HTR-8/SVneo (cell line): ENCODE measurements at places on chromosomes 12 and 14.

DNA sequence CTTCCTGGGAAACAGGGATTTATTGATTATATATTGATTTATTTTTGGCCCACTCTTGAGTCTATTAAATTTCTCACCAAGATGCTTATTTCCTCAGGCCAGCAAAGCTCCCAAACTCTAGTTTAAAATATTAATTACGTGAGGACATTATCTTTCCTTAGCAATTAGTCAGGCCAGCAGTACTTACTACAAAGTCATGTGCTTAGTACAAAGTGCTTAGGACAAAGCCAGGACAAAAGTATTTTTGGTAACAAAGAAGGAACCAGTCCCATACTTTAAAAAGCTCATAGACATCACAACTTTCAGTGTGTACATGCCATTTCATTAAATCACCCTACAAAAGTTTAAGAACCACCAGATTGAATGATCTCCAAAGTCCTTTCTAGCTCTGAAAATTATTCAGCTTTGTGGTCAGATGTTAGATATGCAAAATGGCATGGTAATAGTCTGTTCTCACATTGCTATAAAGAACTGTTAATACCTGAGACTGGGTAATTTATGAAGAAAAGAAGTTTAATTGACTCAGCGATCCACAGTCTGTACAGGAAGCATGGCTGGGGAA lies 94.7 kb upstream of the PWP1 start:
- DNase-seq = no peak

DNA sequence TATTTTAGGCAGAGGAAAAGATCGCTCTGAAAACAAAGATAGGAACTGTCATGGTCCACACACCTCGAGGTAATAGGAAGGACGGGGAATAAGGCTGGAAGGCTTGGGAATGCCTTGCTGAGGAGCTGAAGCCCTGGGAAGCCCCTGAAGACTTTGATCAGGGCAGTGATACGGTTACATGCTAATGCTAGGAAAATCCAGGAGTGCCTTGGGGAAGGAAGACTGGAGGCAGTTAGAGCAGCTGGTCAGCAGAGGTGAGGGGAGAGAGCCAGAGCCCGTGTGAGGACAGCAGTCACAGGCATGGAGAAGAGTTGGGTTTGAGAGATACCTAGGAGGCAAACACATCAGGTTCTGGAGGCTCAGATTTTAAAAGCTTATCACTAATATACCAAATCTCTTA lies 8.6 kb upstream of the YY1 start:
- no peak for DNase-seq

DNA sequence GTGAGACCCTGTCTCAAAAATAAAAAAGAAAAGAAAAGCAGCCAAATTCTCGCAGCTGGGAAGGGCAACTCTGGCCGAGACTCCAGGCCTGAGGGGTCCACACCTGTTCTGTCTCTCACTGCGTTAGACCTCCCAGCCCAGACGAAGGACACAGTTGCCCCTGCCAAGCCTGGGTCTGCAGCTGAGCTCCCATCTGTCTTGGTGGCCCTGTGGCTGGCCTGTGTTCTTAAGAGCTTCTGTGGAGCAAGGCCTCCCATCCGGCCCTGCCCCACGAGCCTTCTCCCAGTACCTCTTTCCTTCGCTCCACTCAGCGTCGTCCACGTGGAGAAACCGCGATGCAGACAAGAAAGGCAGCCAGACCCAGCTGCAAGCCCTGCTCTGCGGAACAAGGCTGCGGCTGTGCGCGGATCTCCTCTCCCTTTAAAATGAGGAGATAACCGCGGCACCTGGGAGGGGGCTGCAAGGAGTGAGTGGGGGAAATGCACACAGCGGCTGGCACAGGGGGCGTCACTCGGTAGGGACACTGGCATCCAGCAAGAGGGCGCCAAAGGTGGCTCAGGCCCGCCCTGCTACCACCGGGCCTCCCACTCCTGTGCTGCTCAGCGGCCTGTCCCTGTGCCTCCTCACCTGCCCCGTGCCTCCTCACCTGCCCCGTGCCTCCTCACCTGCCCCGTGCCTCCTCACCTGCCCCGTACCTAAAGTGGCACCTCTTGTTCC lies 42.4 kb downstream of the LRRC74A start:
- DNase-seq = no peak

DNA sequence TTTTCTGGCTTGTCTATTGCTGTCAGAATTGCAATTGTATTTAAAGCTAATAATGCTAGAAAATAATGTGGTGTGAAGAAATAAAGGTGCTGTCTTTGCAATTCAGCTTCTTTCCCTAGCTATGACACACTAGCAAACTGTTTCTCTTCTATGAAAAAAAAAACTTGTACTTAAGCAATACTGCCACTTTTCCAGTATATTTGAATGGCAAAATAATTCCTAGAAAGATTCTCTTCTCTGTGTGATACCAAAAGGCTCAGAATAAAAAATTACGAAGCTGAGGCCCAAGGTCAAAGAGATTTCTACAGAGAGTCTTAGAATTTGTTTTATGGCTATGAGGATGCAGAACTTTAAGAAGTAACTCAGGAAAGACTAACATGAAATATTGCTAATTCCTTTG lies 235.5 kb downstream of the ADAMTS20 start:
- DNase-seq = no peak

- DNase-seq = no peak
Measured at GRCh38 chr12:79252358-79253075, 387.9 kb downstream of the SYT1 start.

DNA sequence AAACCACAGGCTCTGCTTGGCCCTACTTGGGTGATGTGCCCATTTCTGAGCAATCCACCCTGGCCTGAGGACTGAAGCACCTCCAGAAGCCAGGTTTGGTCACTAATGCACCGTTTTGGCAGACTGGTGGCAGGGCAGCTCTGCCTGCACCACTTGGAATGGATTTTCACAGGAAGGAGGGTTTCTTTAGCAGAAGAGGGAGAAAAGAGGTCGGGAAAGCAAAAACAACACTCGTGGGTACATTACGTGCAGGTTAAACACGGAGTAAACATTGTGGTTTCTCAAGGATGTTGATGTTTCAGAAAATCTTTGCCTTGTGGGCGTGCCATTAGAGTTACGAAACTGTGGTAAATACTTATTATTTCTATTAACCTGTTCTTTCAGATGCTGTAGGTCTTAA lies 70.8 kb downstream of the KCNA5 start:
- no peak for DNase-seq

DNA sequence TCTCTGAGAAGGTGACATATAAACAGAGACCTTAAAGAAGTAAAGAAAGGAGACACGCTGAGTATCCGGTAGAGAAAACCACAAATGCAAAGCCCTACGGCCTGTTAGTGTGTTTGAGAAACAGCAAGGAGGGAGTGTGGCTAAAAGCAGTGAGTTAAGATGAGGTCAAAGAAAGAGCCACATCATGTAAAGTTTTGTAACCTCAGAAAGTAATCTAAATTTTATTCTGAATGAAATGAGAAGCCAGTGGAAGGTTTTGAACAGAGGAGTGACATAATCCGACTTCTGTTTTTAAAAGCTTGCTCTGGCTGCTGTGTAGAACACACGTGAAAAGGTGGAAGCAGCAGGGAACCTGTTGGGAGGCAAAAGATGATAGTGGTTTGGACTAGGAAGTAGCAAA lies 32.6 kb downstream of the PPP2R5E start:
- DNase-seq = no peak

DNA sequence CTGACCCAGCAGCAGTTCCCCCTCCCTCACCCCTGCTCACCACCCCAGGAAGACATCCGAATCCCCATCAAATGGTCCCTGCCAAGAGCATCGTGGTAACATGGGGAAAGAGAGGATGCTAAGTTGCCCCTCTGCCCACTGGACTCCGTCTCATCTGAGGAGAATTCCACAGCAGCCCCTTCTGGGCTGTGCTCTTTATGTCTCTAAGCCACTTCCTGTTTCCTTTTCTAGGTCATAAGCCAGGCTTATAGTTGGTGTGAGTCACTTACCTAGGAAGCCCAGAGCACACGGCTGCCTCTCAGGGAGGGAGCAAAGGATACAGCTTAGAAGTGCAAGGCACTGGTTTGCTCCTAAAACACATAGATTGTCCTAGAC lies 76.0 kb downstream of the VCPKMT start:
- DNase-seq = peak; percentile 72

- no peak for DNase-seq
Measured at GRCh38 chr14:103301512-103302354, 32.3 kb upstream of the EIF5 start.

GRCh38 chr12:33012226-33012625 lies 115.6 kb upstream of the PKP2 start:
- no peak for DNase-seq

GRCh38 chr14:91281346-91281745 lies 36.8 kb upstream of the GPR68 start:
- DNase-seq = peak; percentile 83

DNA sequence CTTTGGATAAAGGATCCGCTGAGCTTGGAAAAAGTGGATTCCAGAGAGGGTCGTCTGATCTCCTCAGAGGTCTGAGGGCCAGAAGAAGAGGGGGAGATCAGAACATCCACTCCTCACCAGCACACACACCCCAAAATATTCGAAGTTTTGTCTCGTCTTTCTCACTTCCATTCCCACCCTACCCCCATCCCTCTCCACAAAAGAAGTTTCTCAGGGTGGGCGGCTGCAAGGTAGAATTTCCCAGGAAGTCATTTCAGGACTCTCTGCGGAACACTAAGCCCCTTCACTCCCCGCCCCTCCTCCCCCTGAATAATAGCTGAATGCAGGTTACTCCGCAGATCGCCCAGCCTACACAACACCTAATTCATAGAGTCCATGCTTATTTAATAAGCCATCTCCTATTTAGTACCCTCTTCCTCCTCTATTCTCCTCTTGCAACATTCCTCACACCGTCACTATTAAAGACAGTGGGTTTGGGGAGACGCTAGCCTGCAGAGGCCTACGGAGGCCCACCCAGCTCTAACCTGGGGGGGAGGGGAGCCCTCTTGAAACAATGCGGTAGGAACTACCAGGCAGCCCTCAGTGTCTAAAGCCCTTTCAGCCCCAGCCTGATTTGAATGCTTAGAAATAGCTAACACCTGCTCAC lies 649 bp upstream of the SALL2 start:
- no peak for DNase-seq

- no peak for DNase-seq
Measured at GRCh38 chr14:92441751-92442504, 71.7 kb upstream of the RIN3 start.

DNA sequence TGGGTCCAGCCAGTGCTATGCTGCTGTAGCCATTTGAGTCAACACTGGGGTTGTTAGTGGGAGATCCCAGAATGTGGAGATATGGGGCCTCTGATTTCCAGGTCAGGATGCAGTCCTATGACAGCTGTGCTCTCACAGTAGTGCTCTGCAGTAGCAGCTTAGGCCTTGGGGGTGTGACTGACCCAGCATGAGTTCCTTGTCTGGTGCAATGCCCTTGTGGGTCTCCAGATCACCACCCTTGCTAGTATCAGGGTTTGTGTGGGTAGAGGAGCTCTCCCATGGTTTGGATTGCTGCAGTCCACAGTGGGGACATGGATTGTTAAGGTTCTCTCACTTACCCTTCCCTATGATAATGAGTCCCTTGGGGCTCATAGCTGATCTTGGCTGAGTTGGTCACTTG lies 113.7 kb downstream of the RAD51B start:
- DNase-seq = no peak

DNA sequence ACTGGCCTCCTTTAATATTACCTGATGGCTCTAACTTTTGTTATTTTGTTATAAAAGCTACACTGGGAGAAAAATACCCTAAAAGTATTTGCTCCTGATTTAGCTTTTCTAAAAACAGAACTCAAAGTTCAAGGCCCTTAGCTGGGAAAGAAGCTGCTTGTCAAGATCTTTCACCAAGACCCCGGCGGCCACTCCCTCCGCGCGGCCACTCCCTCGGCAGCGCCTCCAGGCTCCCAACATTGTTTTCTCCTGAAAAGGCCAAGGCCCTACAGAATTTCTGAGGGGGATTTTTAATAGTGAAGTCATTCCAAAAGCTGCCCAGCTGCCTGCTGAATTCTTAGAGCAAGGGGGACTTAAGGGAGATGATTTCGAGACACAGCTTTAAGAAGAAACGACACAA lies 96.4 kb downstream of the NTN4 start:
- no peak for DNase-seq

- DNase-seq = peak; percentile 24
Measured at GRCh38 chr12:56687223-56688128, 608 bp downstream of the PTGES3 start.

DNA sequence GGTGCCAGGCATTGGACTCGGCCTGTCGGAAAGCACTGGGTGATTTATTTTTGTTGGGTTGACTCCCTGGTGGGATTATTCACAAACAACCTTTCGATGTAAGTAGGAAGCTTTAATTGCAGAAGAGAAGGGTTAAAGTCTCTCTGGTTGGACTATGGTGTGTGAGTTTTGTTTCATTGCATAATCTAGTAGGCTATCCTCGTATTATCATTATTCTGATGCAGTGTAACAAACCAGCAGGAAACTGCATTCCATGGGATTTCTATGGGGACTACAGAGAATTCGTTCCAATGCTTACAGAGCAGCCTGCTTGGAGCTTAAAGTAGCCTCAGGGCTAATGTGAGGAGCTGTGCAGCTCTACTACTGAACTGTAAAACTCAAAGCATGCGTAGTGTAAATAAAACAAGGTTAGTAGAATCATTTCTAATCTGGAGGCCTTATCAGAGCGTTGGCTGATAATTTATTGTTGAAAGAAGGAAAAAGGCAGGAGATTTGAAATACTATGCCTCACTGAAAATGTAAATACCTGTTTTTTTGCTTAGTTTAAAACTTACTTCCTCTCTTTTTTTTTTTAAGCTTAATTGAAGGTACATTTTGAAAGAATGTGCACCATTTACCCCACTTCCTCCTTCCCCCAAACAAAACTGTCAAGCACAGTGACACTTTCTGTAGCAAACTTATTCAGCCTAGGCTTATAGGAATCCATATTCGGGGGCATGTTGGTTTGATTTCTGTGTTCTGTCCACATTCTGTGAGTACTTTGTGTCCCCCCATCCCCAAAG lies 226.7 kb downstream of the NPAS3 start:
- DNase-seq = no peak

DNA sequence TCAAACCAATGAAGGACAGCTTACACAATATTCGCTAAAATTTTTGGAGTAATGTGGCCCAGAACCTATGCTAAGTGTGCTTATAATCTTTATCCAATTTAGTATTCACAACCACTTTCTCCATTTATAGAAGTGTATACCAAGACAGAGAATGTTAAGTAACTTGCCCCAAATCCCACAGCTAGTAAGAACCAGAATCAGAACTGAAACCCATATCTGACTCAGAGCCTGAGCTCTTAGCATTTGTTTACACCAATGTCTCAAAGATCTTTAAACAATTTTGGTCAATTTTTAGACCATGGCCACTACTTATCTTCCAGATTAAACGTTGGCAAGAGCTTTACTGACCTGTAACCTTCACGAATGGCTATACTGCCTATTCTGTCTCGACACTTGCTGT lies 53.0 kb downstream of the PAPLN start:
- no peak for DNase-seq

DNA sequence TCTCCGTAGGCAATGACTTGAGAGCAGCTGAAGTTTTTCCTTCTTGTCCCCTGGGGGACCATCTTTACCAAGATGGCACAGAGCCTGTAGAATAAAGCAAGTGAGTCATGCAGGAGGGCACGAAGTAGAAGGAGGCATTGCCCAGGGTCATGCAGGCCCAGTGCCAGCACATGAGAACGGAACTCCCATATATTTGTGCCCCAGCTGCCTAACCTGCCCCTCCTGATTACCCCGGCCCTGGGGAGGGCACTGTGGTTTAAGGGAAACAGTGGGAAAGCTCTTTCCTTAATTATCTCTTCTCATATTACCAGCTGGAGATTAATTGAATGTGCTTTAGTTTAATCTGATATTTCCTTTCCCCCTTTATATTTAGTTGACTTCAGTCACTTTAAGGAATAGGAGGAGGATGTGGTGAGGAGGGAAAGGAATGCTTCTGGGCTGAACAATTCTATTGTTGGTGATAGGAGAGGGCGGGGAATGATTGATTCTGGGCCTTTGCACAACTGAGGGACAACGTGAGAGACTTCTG lies 51.9 kb downstream of the RASSF8 start:
- DNase-seq = peak; percentile 45

- DNase-seq = no peak
Measured at GRCh38 chr12:60935981-60936761, 1324.0 kb upstream of the USP15 start.
